ENCODE measurements at places on chromosomes 2 and 18. TPM values are rescaled to one million over a fixed set of nuclear protein-coding genes. Genes with fewer than 3 reads are reported as not detected.

DNA sequence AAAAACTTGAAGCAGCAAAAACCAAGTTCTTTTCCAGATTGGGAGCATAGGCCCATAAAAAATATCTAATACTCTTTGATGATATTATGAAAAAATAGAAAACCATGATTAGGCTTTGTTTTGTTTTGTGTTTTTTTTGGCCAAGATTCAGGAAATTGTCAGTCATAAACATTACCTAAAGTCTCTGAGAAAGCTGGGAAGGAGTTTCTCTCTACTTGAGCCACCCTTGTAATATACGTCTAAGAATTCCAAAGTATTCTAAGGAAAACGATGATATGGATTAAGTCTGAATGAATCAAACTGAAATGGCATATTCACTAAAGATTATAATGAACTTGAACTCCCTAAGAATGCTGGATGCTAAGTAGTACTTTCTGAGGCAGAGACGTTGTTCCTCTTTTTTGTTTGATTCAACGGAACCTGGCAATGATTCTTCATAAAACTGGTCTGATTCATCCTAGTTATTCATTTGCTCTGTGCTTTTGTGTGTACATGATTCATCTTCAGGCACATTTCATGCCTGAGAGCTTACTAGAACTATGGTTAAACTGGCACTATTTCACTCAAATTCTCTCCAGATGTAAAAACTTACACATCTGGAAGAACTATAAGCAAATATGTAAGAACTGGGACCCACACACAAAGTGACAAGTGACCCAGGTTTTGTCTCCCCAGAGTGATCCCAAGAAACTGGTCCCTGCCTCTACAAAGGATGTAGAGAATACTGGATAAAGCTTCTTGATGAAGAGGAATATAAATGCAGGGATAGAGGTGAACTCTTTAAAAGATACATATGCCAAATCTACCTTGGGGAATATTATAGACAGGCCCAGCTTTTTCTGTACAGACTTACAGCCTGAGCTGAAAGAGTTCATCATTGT, 159.7 kb downstream of the DOCK10 start:
- ATAC-seq: no peak

The HSBP1L1 gene
- 14.0 TPM for total RNA-seq

The TWSG1 gene
- total RNA-seq: 121 TPM

The MC5R gene
- not detected for total RNA-seq

- no peak for ATAC-seq
Observed at GRCh38 chr2:5798084-5798483, 105.9 kb downstream of the SOX11 start.

GRCh38 chr2:207331674-207332073, 165.9 kb upstream of the KLF7 start:
- no peak for ATAC-seq

The INPP5D gene
- 7.9 TPM for total RNA-seq

GRCh38 chr18:34659579-34660517, 50.2 kb upstream of the DTNA start:
- peak; percentile 96 for ATAC-seq

GRCh38 chr2:164599954-164600589, 21.2 kb downstream of the GRB14 start:
- no peak for ATAC-seq

DNA sequence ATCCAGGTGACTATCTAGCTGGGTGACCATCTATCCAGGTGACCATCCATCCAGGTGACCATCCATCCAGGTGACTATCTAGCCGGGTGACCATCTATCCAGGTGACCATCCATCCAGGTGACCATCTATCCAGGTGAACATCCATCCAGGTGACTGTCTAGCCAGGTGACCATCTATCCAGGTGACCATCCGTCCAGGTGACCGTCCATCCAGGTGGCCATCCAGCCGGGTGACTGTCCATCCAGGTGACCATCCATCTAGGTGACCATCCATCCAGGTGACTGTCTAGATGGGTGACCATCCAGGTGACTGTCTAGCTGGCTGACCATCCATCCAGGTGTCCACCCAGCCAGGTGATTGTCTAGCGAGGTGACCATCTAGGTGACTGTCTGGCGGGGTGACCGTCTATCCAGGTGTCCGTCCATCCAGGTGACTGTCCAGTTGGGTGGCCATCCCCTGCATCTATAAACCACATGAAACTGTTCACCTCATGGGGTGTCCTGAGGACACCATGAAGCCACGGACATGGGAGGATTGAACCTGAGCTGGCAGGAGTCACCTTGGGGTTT, 305.3 kb downstream of the NDUFA10 start:
- no peak for ATAC-seq

DNA sequence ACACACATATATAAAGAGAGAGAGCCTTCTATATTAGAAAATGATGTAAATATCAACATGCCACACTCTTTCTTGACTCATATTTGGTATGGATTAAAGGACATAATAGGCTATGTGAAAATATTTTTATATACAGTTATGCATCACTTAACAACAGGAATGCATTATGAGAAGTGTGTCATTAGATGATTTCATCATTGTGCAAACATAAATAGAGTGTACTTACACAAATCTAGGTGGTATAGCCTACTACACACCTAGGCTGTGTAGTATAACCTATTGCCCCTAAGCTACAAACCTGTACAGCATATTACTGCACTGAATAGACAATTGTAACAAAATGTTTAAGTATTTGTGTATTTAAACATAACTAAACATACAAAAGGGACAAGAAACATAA, 354.8 kb upstream of the CNTNAP5 start:
- ATAC-seq: no peak

DNA sequence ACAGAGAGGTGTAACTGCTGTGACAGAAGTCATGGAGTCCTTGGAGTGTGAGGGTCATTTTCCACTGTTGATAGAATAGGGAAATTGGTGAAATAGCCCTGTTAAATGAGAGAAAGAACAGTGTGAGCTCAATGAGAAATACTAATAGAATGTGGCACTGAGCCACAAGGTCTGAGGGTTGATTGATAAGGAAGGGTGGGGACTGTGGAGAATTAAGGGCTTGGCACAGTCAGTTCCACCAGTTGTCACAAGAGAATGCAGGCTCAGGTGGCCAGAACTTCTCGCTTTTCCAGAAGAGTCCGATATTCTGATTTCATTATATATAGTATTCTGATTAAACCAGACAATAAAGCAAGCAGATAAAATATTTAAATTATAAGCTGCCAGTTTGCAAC, 9.1 kb upstream of the IL1RN start:
- ATAC-seq: no peak

- no peak for ATAC-seq
Observed at GRCh38 chr2:170298115-170298514, 120.2 kb downstream of the MYO3B start.

DNA sequence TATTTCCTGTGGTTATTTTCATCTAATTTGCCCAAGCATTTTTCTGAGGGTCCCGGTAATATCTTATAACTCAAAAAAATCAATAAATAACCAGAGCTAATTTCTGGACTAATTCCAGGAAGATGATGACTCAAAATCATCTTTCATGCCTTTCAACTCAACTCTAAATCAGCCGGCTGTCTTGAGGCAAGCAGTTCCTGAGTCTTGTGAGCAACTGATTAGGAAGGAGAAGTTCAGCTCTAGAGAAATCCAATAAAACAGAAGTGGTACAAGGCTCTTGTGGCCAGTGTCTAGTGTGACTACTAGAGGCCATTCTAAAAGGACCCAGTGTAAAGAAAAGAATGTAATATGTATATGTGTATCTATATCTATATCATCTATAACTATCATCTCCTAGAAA, 890.4 kb downstream of the TRIB2 start:
- no peak for ATAC-seq

GRCh38 chr2:237437566-237437965, 23.6 kb upstream of the COL6A3 start:
- no peak for ATAC-seq

GRCh38 chr2:233311241-233311926, 3.8 kb downstream of the SAG start:
- ATAC-seq: no peak

DNA sequence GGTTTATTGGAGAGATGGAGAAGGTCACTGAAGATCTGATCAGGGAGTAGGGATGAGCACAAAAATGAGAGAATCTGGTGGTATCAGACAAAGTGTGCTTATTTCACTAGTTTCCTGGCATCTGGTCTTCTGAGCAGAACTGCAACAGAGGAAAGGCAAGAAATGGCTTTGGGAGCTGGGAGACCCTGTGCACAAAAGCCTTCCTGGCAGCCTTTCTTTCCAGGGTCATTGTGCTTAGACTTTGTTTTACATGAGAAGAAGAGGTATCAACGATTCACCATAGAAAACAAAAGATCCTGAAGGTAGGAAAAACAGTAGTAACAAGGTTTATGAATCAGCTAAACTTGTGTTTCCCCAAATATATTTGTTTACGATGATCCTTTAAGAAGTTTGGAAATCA, 162.9 kb downstream of the CNTNAP5 start:
- ATAC-seq: no peak

DNA sequence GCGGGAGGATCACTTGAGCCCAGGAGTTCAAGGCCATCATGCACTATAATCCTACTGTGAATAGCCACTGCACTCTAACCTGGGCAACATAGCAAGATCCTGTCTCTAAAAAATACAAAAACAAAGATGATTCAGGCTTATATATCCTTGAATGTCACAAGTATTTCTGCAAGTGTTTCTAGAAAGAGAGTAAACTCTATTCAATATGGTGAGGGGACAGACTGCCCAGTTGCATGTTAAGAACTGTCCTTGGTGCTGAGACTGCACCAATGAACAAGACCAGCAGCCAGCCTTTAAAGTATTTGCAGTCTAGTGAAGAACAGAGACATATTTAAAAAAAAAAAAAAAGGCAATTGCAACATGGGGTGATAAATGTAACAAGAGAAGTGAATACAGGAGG, 16.4 kb downstream of the MAP3K19 start:
- no peak for ATAC-seq

DNA sequence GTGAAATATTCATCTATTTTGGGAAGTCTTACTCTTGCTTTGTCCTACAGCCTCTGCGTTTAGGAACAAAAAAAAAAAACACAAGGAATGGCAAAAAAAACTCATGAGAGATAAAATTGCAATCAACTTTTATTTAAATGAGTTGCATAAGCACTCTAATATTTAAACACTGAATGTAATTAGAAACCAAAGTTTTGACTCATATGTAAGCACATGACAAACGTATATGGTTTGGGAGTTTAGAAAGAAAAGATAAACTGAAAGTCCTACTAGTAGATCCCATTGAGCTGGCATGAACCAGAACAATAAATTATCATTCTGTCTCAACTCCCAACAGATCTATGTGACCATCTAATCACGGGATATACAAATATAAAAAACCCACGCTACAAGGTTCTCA, 44.8 kb downstream of the REV1 start:
- ATAC-seq: no peak

GRCh38 chr2:107062599-107063220, 176.7 kb upstream of the ST6GAL2 start:
- ATAC-seq: no peak

DNA sequence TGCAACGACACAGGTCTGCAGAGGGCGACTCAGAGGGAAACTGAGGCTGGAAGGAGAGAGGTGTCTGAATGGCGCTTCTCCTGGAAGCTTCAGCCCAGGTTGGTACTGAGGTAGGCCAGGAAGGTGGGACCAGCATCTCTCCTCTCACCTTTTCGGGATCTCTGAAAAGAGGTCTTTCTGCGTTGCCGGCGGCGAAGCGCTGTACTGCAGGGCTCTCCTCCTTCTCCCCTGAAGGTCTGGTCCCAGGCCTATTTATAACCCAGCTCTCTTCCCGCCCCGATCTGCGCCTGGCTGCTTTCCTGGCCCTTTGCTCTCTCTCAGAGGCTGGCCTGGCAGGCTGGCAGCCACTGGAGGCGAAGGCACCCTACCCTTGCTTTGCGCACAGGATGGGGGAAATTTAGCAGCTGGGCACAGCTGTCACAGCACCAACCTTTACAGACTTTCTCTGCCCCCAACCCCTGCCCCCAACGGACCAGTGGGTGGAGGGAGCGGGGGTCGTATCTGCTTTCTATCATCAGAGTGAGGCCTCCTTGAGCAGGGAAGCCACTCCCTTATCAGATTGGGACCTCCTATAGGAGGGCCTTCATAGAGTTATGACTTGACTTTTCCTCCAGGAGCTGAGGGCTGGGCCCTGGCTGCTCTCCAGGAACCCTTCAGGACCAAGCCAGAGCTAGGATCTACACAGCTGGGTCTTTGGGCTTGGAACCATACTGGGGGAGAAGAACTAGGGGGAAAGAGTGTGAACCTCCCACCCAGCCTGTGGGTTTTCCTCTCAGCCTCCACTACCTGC, 1.1 kb downstream of the DYSF start:
- ATAC-seq: peak; percentile 56

GRCh38 chr2:239276851-239277250, 124.0 kb downstream of the HDAC4 start:
- no peak for ATAC-seq

GRCh38 chr2:40814616-40815015, 362.7 kb upstream of the SLC8A1 start:
- ATAC-seq: no peak

The PARD6G gene
- 8.6 TPM for total RNA-seq

DNA sequence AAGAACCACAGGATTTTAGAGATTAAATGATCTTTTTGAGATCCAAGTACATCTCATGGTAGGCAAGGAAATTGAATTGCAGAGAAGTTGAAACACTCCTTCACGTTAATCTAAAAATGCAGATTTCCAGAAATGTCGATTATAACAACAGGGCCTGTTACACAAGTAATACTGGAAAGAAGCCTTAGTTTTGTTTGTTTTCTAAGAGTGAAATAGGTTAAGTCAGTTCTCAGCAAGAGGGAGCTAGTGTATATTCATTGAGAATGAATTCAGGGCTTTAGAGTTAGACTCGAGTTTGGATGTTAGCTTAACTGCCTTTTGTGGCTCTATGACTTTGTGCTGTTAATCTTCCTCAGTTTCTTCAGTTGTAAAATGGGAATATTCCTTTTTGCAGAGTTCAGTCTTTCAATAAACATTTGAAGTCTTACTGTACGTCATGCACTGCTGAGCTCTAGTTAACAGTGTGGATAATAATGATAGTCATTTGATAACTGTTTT, 926 bp downstream of the NDUFV2 start:
- no peak for ATAC-seq

DNA sequence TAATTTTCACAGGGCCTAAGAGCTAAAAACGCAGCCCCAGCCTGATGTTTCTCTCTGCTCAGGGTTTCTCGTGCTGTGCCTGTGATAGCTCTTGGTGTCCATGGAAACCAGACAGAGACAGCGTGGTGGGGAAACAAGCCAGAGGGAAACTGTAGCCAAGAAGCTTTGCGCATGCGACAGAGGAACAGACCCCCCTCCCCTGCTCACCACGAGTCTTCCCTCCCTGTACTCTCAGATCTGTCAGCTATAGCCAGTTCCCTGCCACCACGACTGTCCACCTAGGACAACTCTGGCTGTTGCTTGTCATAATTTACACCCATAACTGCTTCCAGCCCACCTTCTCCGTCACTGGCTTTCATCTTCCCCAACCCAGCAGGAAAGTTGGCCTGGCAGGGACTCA, 13.2 kb upstream of the DNAJC27 start:
- ATAC-seq: peak; percentile 71

The CXCR1 gene
- total RNA-seq: not detected

DNA sequence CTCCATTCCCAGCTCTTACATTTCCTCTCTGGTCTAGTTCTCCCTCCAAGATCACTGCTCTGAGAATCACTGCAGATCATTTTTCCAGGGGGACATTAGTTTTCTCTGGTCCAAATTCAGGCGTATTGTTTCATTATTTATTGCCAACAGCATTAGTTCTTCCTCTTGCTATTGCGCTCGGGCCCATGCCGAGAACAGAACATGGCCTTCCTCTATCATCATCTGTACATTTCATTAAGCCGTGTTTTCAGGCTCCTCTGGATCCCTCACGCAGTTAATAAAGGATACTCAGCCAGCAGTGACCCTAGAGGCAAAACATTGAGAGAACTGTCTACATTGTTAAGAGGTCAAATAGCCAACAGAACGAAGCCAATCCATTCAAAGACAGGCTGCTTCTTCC, 63.9 kb downstream of the CCBE1 start:
- ATAC-seq: no peak
